ENCODE measurements at places on chromosomes 3 and 15.

DNA sequence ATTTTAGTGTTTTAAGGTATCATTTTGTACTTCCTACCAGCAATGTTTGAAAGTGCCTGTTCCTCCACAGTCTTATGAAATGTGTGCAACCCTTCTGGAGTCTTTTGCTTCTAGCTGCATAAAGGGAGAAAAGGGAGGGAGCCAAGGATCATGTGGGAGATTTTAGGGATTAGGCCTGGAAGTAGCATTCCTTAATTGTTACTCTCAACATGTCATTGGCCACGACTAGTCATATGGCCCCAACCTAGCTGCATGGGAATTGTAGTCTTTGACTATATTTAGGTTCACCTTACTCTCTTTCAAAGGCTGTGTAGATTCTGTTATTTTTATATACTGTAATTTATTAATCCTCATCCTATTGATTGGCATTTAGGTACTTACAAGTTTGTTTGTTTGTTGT, 14.9 kb downstream of the CRTAP start:
- no peak overlapping the region for H3K27ac ChIP-seq
- peaks cover 81% of the 10 kb centered on the region for H3K36me3 ChIP-seq
- H3K4me1 ChIP-seq: peaks cover 6% of the 10 kb centered on the region
- no peaks in the 10 kb centered on the region for H3K27me3 ChIP-seq

GRCh38 chr15:35491999-35492398, 54.0 kb downstream of the DPH6 start:
- peaks cover 8% of the 10 kb centered on the region for H3K36me3 ChIP-seq
- no peak overlapping the region for H3K4me3 ChIP-seq
- no peaks in the 10 kb centered on the region for H3K27me3 ChIP-seq
- DNase-seq: no peak
- no peak overlapping the region for H3K27ac ChIP-seq

- no peak overlapping the region for H3K4me3 ChIP-seq
- DNase-seq: no peak
- H3K27me3 ChIP-seq: no peaks in the 10 kb centered on the region
- H3K27ac ChIP-seq: no peak overlapping the region
- peaks cover 13% of the 10 kb centered on the region for H3K4me1 ChIP-seq
These were observed 160.0 kb upstream of the TLE3 start for GRCh38 chr15:70257573-70258248.

DNA sequence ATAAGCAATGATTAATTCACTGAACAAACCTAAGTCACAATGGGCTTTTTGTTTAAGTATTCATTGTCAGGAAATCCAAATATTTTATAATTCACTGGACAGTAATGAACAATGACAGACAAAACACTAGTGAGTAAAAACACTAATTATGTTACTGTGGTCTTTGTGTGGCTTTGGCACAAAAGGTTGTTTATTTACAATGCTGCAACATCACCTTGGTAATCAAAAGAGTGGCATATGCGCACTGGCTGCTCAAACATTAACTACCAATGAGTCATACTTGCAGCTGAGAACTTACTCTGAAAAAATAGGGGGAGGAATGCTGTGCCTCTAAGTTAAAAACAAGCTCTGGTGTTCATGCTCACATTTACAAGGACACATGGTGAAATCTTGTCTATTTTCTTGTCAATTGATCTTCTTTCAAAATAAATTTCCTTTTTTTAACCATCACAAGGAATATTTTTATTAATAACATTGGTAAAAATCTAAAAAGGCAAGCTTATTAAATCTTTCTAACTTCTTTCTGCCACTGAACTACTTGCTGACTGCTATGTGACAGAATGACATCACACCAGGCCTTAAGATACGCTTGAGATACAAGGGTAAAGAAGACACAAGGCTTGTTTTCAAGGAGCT, 85.2 kb upstream of the PPIB start:
- H3K36me3 ChIP-seq: no peaks in the 10 kb centered on the region
- H3K4me1 ChIP-seq: peaks cover 15% of the 10 kb centered on the region
- no peak overlapping the region for H3K4me3 ChIP-seq
- DNase-seq: no peak

GRCh38 chr15:33008284-33008995, 186.1 kb downstream of the FMN1 start:
- no peaks in the 10 kb centered on the region for H3K36me3 ChIP-seq
- H3K27ac ChIP-seq: no peak overlapping the region
- H3K4me1 ChIP-seq: peaks cover 12% of the 10 kb centered on the region
- H3K27me3 ChIP-seq: no peaks in the 10 kb centered on the region
